ENCODE measurements at places on chromosomes 2 and 18.

- no peaks in the 10 kb centered on the region for H3K4me1 ChIP-seq
- no peak overlapping the region for H3K4me3 ChIP-seq
- H3K36me3 ChIP-seq = no peaks in the 10 kb centered on the region
- H3K27ac ChIP-seq = no peak overlapping the region
Observed at GRCh38 chr2:46818819-46819218, 96.8 kb downstream of the MCFD2 start.

DNA sequence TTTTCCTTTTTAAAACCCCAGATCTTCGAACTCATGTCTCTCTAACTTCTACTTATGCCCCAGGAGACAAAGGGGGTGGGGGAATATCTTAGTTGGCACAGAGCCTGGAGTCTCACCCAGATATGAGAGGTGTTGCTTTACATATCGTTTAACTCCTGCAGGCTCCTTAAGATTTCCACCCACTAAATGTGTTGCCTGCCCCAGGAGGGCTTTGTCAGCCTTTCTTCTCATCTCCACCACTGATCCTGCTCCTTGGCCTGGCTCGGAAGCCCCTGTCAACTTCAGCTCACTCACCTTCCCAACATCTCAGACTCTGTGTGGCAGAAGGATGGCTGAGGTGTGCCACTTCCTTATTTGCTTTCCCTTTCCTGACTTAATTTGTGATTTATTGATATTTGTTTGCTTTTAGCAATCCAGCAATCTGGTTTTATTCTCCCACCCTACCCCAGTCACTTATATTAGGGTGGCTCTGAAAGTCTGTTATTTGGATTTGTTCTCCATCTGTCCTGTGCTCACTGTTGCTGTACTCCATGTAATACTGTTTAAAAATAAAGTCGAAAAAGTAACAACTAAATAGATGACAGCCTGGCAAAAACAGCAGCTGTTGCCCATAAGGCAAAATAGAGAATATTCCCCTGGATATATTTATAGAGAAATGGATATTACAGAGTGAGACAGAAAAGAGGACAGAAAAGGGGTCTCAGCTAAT is 200.6 kb downstream of the ZBTB7C start:
- no peaks in the 10 kb centered on the region for H3K4me1 ChIP-seq
- H3K36me3 ChIP-seq = no peaks in the 10 kb centered on the region
- no peaks in the 10 kb centered on the region for H3K27me3 ChIP-seq
- no peak overlapping the region for H3K4me3 ChIP-seq
- no peak overlapping the region for H3K27ac ChIP-seq

- no peaks in the 10 kb centered on the region for H3K36me3 ChIP-seq
- no peak overlapping the region for H3K27ac ChIP-seq
- no peaks in the 10 kb centered on the region for H3K27me3 ChIP-seq
- DNase-seq = no peak
Observed at GRCh38 chr2:144475044-144475443, 44.9 kb downstream of the ZEB2 start.

- H3K4me1 ChIP-seq = peaks cover 32% of the 10 kb centered on the region
- no peak overlapping the region for H3K4me3 ChIP-seq
- no peak for DNase-seq
- no peaks in the 10 kb centered on the region for H3K27me3 ChIP-seq
- no peak overlapping the region for H3K27ac ChIP-seq
Observed at GRCh38 chr2:238290715-238291549, 2.5 kb upstream of the PER2 start.

DNA sequence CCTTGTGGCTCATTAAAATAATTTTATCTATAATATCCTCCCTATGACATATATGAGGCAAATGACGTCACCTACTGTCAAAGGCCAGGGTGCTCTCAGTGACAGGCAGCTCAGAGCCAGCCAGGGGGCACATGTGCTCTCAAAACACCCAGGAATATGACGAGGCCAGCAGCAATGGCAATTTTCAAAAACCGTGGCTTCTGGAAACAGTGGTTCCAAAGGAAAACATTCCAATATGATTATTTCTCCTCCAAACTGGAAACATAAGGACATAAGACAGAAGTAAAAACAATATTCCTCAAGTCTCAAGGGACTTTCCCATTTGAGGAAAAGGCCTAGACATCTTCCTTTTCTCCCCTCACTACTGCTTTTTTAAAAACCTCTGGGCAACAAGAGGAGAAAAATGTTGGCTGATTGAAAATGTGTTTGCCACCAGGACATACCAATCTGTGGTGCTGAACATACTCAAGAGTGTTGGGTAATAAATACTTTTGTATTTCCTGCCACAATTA is 40.8 kb downstream of the RNF152 start:
- no peaks in the 10 kb centered on the region for H3K36me3 ChIP-seq
- no peak overlapping the region for H3K4me3 ChIP-seq
- no peaks in the 10 kb centered on the region for H3K27me3 ChIP-seq
- no peak for DNase-seq

GRCh38 chr18:64717026-64717425 is 568.1 kb upstream of the LINC00305 start:
- H3K27ac ChIP-seq = no peak overlapping the region
- no peaks in the 10 kb centered on the region for H3K36me3 ChIP-seq
- H3K4me3 ChIP-seq = no peak overlapping the region
- H3K4me1 ChIP-seq = no peaks in the 10 kb centered on the region
- DNase-seq = no peak

GRCh38 chr2:68693951-68694350 is 40.7 kb upstream of the ARHGAP25 start:
- H3K36me3 ChIP-seq = no peaks in the 10 kb centered on the region
- H3K27me3 ChIP-seq = no peaks in the 10 kb centered on the region
- no peak overlapping the region for H3K27ac ChIP-seq
- H3K4me3 ChIP-seq = no peak overlapping the region
- DNase-seq = no peak
- H3K4me1 ChIP-seq = no peaks in the 10 kb centered on the region

- no peaks in the 10 kb centered on the region for H3K27me3 ChIP-seq
- H3K4me1 ChIP-seq = peaks cover 6% of the 10 kb centered on the region
- H3K27ac ChIP-seq = no peak overlapping the region
- DNase-seq = no peak
- no peak overlapping the region for H3K4me3 ChIP-seq
- H3K36me3 ChIP-seq = no peaks in the 10 kb centered on the region
Observed at GRCh38 chr2:195603998-195604397, 53.0 kb upstream of the SLC39A10 start.

GRCh38 chr2:172470958-172471922 is 43.9 kb downstream of the ITGA6 start:
- H3K4me1 ChIP-seq = peaks cover 8% of the 10 kb centered on the region
- no peaks in the 10 kb centered on the region for H3K27me3 ChIP-seq
- H3K36me3 ChIP-seq = peaks cover 32% of the 10 kb centered on the region
- H3K4me3 ChIP-seq = no peak overlapping the region
- no peak overlapping the region for H3K27ac ChIP-seq
